ENCODE measurements at places on chromosomes 1 and 21. TPM values are rescaled to one million over a fixed set of nuclear protein-coding genes. Genes with fewer than 3 reads are reported as not detected.

DMRTA2 gene
- polyA plus RNA-seq, result not detected

DNASE2B gene
- 0.06 TPM for polyA plus RNA-seq

DNAJC28 gene
- polyA plus RNA-seq, result 5.8 TPM

ILDR2 gene
- polyA plus RNA-seq, result 0.84 TPM
